SHP77 (cell line): ENCODE measurements at places on chromosomes 3 and 15.
A peak's percentile ranks its signal among the peaks of the same experiment; 100 is the strongest.

- DNase-seq = no peak
Observed at GRCh38 chr3:170802164-170803151, 67.5 kb downstream of the RPL22L1 start.

DNA sequence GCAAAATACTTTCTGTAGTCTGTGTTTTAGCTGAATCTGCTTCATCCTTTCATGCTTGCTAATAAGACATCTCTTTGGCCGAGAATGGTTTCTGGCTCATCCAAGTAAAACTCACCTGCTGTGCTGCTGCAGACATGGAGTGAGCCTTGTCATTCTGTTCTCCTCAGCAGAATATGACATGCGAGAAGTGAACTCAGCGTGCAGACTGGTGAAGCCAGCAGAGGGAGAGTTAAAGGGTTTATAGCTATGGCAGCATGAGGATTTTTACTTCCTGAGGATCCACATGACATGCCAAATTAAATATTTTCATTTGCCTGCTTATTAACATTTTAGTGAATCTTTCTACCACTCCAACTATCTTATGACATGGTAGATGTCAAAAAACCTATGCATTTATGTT lies 658.4 kb upstream of the NECTIN3 start:
- DNase-seq = no peak

DNA sequence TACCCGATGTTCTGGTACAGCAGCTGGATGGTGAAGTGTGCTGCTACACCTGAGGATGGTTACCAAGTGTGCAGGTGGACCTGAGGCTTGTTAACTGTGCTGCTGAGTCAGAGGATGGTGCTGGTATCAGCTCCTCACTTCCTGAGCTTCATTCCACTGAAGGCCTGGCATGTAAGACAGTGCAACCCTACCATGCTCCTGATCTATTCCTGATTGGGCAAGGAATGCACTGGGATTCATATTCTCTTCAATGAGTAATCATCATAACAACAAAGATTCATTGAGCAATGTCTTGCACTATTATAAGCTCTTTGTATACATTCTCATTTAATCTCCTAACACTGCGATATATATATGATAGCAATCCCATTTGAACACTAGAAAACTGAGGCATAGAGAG lies 62.9 kb upstream of the THSD4 start:
- DNase-seq = no peak

GRCh38 chr3:181730316-181730715 lies 18.6 kb downstream of the SOX2 start:
- no peak for DNase-seq

GRCh38 chr3:196641333-196642054 lies 2.0 kb downstream of the NRROS start:
- no peak for DNase-seq

- peak; percentile 39 for DNase-seq
Observed at GRCh38 chr3:28916713-28917499, 364.0 kb upstream of the RBMS3 start.

DNA sequence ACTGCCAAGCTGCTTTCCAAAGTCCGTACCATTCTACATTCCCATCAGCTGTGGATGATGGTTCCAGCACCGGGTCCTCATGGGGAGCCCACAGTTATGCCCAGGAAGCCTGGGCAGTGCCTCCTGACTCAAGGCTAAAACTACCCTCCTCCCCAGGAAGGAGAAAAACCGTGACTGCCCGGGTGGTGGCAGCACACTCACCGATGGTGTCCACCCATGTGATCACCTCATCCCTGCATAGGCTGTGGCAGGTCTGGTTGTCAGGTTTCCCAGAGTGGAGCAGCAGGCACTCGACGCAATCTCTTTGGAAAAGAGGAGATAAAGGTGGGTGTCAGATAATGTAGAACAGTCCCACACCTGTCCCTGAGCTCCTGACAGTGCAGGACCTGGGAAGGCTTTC lies 38.6 kb downstream of the UMPS start:
- DNase-seq = peak; percentile 15

DNA sequence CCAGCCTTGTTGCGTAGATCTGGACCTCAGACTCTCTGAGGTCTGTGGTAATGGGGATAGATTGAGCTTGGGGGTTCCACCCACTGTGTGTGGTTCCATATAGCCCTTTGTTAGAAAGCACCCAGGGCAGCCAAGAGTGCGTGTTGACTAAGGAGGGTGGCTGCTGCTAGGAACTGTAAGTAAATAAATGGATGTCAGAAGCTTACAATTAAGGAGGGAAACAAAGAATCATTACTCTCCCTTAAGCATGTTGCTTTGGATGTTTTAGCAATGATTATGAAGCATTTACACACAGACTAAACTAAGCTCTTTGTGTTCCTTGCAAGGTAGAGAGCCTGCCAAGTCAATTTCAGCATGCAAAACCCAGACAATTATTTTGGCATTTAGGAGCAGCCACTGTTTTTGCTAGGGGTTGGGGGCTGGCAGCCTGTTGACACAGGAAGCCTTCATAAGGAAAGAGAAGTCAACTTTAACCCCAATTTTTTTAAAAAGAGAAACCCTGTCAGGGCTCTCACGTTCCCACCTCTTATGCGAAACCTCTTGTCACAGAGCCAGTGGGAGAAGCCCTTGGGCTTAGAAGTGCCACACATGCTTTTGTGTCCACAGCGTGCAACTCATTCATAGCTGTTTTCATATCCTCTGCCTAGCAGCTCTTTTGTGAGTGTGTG lies 127.8 kb downstream of the CMSS1 start:
- DNase-seq = no peak

DNA sequence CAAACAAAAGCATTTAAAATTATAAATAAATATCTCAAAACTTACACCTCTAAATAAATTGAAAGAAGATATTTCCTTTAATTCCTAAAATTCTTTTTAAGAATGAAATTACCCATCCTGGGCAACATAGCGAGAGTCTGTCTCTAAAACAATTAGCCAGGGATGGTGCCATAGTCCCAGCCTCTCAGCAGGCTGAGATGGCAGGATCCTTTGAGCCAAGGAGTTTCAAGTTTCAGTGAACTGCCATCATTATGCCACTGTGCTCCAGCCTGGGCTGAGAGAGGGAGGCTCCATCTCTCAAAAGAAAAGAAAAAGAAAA lies 25.4 kb downstream of the AADAC start:
- no peak for DNase-seq

GRCh38 chr3:165523801-165524200 lies 313.4 kb downstream of the BCHE start:
- DNase-seq = no peak

GRCh38 chr3:175163686-175164085 lies 304.6 kb downstream of the NAALADL2 start:
- peak; percentile 95 for DNase-seq

DNA sequence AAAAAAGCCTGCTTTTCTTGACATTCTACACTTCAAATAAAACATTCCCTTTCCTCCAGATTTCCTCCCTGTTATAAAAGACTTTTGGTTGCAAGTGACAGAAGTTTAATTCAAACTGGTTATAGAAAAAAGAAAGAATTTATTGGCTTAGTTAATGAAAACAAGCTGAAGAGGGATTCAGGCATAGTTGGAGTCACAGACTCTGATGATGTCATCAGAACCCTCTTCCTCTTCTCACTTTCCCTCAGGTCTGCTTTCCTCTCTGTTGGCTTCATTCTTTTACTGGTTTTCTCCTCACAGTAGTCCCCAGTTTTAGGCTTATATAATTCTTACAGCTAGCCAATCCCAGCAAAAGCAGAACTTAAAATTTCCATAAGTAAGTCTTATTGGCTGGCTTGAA lies 32.0 kb upstream of the MBNL1 start:
- DNase-seq = no peak

- DNase-seq = no peak
Observed at GRCh38 chr3:99520513-99520912, 117.9 kb upstream of the COL8A1 start.

- DNase-seq = no peak
Observed at GRCh38 chr3:74443102-74443501, 171.4 kb downstream of the CNTN3 start.

GRCh38 chr3:16824081-16824696 lies 60.6 kb upstream of the PLCL2 start:
- DNase-seq = no peak

DNA sequence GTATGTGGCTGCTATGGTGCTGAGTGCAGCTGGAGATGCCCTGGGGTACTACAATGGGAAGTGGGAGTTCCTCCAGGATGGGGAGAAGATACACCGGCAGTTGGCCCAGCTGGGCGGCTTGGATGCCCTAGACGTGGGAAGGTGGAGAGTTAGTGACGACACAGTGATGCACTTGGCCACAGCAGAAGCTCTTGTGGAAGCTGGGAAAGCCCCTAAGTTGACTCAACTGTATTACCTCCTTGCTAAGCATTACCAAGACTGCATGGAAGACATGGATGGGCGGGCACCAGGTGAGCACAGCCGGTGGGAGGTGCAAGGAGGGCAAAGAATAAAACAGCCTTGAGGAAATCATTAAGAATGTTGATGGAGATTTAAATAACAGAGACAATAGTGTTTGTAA lies 2.9 kb downstream of the ADPRH start:
- DNase-seq = no peak

- no peak for DNase-seq
Observed at GRCh38 chr3:24514119-24514518, 19.5 kb upstream of the THRB start.

DNA sequence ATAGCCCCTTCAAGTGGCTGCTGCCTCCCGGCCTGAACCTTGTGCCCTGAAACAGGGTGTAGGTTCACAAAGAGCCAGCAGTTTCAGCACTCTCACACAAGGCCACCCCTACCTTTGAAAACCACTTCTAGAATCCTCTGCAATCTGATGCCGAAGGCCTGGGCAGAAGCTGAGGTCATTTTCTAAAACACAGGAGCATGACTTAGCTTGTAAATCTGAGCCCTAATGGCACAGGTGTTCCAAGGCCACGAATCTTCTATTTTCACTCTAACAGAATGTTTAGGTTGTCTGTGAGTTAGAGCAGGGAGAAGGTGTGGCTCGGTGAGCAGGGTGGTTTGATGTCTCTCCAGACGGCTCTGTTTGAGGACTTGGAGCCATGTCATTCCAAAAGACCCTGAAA lies 62.3 kb downstream of the SYNM start:
- no peak for DNase-seq

GRCh38 chr3:107581230-107581629 lies 58.5 kb downstream of the BBX start:
- DNase-seq = no peak

GRCh38 chr3:195596765-195597171 lies 13.0 kb upstream of the APOD start:
- DNase-seq = no peak

DNA sequence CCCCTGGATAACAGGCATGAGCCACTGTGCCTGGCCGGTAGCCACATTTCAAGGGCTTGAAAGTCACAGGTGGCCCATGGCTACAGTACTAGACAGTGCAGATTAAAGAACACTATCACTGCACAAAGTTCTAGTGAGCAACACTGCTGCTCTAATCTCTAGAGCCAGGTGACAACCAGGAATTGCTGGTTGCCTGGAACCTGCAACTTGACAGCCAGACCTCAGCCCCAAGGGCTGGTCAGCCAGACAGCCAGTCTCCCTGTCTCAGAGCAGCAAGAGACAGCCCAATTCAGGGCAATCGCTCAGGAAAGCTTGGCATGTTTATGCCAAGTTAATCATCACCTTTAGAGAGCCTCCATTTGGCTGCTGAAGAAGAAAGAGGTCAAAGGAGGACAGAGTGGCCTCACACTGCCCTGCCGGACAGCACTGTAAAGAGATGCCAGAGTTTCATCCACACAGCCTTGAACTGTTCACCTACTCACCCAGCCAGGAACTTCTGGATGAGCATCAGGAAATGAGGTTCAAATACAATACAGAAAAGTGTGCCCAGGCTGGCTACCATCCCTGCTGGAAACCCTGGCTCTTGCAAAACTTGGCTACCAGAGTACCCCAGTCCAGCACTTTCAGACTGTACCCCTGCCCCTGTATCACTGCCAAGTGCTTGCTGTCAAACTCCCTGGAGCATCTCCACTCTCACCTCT lies 6.0 kb downstream of the CCDC12 start:
- DNase-seq = no peak

DNA sequence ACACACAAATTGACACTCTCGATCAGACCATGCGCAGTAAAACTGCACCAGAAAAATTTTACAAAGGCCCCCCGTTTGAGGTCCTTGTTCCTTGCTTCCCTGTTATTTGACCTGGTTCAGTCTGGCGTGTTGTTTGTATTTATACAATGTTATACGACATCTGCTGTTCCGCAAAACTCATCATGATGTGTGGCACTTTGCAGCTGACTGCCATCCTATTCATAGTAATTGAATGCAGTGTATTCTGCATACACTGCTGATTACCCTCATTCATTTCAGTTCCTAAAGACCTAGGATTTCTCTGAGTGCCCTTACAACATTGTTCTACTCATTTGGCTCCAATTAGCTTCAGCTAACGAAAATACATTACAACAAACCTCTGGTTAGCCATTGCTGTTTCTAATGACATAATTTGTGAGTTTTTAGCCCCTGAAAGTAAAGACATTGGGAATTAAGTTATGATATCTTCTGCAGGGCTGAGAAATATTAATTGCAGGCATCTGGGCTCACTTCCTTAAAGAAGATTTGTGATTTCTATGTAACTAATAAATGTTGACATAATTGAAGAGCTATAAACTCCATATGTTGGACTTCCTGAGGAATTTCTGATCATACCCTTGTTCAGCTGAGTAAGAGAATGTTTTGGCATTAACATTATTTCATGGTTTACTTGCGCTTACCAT lies 75.7 kb downstream of the C3orf38 start:
- no peak for DNase-seq

GRCh38 chr3:168134931-168135330 lies 39.2 kb upstream of the GOLIM4 start:
- DNase-seq = no peak

- DNase-seq = no peak
Observed at GRCh38 chr3:195895861-195896360, 12.4 kb downstream of the TNK2 start.

DNA sequence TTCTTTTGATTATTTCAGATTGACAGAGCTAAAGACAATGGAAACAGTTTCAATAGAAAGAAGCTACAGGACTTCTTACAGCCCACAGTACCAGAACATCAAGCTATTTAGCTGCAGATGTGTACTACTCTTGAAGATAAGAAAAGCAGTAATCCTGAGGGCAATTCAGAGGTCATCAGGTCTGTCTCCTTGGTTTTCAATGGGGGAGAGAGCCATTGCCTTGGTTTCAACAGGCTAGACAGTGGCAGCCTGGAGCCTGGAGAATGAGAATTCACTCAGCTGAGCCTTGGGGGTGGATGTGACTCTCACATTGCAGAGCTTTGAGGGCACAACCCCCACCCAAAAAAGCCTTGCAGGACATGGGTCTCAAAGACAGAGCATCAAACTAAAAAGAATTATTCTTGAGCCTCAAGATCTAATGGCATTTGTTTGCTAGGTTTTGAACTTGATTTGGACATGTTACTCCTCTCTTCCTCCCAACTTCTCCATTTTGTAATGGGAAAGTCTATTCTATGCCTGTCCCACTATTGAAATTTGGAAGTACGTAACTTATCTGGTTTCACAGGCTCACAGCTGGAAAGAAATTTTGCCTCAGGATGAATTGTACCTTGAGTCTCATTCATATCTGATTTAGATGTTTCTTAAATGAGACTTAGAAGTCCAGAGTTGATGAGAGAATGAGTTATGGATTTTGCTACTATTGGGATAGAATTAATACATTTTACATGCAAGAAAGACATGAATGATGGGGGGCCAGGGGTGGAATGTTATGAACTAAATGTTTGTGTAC lies 36.9 kb downstream of the PLSCR1 start:
- DNase-seq = no peak
